ENCODE measurements at places on chromosomes 12 and 14. TPM values are rescaled to one million over a fixed set of nuclear protein-coding genes. Genes with fewer than 3 reads are reported as not detected.

OS9 gene
- total RNA-seq = 187 TPM

SCNN1A gene
- total RNA-seq = 5.7 TPM

WNT1 gene
- not detected for total RNA-seq

EPYC gene
- not detected for total RNA-seq

Measured in Caki2 (cell line).